ENCODE measurements at places on chromosomes 2 and 18.

DNA sequence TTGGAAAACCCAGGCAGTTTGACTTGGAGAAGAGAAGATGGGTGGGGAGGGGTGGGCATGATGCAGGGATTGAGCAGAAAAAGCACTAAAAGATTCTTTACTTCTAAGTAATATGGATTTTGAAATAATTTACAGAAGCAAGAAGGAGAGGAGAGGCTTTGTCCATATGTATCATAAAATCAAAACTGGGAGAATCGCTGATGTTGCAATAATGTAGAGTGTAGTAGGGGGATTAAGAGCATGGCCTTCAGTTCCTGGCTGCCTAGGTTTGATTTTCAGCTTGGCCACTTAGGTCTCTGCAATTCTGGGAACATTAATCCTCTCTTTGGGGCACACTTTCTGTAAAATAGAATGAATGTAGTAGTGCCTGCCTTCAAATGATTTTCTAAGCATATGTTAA is 1760.4 kb upstream of the CELF4 start:
- DNase-seq: no peak

GRCh38 chr2:143474586-143474985 is 345.4 kb downstream of the ARHGAP15 start:
- DNase-seq: no peak

DNA sequence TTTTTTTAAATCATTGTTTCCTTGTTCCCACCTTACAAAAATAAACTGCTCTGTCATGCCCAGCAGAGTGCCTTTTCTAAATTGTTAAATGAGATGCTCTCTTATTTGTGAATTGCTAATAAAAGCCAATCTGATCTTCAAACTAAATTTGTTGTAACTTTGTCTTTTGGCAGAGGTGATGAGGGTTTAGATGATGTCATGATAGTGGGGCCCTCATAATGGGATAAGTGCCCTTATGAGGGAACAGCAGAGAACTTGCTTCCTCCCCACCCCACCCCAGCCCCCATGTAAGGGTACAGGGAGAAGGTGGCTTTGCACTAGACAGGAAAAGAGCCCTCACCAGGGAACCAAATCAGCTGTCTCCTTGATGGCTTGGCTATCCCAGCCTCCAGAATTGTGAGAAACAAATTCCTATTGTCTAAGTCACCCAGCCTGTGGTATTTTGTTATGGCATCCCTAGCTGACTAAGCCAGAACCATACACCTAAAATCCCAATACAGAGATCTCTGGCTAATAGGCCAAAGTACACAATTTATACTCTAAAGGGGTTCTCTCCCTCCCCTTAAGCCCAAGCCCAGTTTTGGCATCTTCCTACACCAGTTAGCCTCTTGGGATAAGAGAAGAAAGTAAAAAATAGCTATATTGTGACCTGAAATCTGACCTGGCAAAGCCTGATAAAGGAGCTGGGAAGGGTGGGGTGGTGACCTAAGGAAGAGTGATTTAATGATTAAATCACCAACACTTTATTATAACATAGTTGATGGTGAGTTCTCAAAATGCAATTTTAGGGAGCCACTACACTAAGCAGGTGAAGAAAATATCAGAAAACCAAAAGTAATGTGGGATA is 40.3 kb upstream of the HNRNPA3 start:
- DNase-seq: no peak

DNA sequence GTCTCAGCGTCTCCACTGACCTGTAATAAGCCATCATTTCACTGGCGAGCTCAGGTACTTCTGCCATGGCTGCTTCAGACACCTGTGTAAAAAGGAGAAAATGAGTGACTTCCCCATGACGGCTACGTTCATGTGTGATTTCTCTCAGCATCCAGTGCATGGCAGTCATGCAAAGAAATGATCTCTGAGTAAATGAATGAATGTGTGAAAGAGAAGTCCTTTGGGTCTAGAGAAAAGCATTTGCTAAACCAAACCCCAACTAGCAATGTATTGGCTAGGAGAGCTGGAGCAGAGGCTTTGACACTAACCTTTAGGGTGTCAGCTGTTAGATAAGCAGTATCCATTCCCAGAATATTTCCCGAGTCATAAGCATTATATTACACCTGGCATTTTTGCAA is 417 bp downstream of the IL1B start:
- DNase-seq: no peak

DNA sequence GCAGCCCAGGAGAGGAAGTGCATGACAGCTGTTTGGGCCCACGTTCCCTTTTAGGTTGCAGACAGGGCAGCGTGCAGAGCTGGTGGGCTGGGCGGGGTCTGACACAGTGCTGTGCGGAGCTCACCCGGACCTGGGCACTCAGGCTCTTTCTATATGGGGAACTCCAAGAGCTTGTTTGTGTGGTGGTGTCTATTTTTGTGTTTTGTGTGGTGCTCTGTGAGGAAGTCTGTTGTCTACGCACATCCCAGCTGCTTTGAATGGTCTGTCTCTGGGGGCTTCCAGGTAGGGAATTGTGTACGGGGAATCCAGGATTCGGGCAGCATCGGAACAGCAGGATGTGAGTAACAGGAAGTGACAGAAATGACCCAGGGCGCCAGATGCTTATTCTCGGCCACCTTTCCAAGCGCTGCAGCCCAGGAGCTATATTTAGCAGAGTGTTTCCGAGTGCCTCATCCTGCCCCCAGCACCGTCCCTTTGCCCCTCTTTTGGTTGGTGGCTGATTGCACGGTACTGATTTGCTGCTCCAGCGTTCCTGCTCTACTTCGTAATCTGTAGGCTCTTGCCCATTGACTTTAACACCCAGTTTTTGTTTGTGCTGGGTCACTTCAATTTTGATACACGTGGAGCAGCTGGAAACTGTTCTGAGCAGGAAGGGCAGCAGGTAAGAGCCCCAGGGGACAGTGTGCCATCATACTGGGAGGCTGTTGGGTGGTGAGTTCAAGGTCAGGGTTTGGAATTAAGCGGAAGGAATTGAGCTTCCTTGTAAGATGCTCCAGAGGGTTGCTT is 64.7 kb downstream of the DGKD start:
- DNase-seq: no peak

DNA sequence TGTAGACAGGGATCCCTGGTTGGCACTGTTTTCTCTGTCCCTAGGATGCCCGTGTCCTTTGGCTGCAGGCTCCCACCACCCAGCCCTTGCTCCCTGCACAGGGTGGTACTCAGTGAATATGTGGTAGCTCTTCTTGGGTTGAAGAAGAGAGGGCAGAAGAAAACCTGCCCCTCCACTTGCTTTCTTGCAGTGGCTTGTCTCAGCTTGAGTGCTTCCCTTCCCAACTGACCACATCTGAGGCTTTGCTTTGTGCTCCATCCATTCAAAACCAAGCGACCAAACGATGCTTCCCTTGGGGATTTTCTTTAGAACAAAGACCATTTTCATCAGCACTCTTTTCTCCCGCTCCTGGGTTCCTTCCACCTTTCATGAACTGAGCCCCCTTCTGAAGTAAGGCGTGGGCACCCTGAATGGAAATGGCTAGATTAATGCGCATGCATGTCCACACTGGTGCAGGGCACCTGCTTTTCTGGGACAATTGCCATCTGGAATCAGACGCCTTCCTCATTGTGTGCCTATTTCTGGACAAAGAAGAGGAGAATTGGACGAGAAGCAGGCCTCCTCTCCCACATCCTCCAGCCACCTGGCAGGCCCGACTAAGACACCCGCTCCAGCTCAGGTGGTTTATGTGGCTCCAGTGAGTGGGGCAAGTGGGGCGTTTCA is 59.1 kb downstream of the ARL4C start:
- DNase-seq: peak; percentile 93

- no peak for DNase-seq
Measured at GRCh38 chr18:57014772-57015413, 132.0 kb upstream of the BOD1L2 start.

DNA sequence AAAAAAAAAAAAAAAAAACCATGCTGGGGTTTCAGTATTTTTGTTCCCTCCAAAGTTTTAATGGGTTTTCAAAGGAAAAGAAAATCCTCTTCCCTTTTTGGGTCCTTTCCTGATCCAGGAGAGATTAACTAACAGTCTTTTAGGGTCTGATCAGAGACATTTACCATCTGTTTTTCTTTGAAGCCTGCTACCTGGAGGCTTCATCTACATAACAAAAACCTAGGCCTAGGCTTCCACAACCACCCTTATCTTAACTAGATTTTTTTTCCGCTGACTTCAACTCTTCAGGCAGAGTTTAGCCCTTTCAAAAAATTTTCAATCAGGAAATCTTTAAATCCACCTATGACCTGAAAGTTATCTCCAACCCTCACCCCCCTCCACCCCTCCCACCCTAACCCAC is 154.7 kb downstream of the MBD2 start:
- no peak for DNase-seq

DNA sequence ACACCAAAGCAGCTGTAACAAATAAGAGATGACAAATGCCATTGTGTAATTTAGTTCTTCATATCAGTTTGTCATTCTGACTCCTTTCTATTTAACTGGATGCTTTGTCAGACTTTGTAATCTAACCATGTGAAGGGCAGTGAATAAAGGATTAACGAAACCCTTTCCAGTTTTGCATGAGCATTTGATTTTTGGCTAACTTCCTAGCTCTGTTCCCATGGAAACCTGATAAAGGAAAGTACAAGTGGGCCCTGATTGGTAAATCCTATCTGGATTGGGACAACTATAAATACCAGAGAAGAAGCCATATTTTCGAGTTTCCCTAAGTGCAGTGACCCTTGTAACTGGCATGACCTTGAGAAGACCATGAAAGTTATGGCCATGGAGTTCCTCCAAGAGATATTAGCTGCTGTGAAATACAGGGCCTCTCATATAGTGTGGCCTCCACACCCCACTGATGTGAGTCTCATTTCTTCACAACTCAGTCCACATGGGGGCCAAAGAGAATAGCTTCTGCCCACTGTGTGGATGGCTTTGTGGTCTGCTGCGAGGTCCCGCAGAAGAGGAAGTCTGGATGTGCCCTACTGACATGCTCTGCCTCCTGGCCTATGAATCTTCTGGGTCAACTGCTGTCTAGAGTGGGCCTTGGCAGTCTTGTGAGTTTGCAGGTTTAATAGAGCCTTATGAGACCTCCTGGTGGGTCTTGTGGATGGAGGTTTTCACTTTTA is 38.2 kb upstream of the CYP1B1 start:
- no peak for DNase-seq

- no peak for DNase-seq
Measured at GRCh38 chr18:39994498-39994897, 1960.5 kb upstream of the PIK3C3 start.

- no peak for DNase-seq
Measured at GRCh38 chr2:36544638-36545338, 53.2 kb downstream of the FEZ2 start.

GRCh38 chr2:172888714-172889669 is 153.3 kb downstream of the RAPGEF4 start:
- peak; percentile 21 for DNase-seq

DNA sequence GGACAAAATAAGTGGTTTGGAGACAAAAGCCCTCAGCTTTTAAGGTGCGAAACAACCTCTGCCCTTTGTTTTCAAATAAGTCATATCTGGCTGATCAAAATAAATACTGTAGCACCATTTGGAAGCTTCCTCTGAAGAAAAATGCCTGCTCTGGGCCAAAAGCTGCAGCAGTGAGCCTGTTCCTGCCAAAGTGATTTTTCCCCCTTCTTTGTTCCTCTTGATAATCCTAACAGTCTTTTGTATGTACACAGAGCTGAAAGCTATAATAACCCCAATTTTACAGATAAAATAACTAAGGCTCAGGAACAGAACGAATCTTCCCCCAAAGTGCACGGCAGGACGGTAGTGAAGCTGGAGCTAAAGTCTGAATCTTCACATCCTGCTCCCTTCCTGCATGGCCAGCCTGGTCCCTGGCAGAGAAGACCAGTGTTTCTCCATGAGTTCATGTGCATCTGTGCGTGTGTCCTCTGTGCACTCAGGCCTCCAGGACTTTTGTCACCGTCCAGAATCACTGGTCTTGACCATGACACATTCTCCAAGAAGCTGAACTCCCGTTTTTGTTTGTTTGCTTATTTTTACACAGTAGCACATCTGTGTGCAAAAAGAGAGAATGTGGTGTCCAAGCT is 2114.1 kb upstream of the PIK3C3 start:
- no peak for DNase-seq

GRCh38 chr18:55421615-55422419 is 166.2 kb downstream of the TCF4 start:
- DNase-seq: no peak

GRCh38 chr2:197713271-197713670 is 8.1 kb downstream of the MARS2 start:
- DNase-seq: no peak

- DNase-seq: no peak
Measured at GRCh38 chr2:210421916-210422315, 54.6 kb downstream of the LANCL1 start.

DNA sequence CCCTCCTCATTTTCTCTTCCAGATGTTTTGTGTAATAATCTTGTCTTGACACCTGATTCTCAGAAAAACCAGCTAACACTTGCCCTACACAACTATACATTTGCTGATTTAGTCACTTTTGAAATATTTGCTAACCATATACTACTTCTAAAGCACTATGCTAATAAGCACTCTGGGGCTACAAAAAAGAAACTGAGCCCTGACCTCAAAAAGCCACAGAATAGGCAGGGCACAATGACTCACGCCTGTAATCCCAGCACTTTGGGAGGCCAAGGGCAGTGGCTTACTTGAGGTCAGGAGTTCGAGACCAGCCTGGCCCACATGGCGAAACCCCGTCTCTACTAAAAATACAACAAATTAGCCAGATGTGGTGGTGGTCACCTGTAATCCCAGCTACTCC is 266.0 kb downstream of the RAD51AP2 start:
- no peak for DNase-seq

DNA sequence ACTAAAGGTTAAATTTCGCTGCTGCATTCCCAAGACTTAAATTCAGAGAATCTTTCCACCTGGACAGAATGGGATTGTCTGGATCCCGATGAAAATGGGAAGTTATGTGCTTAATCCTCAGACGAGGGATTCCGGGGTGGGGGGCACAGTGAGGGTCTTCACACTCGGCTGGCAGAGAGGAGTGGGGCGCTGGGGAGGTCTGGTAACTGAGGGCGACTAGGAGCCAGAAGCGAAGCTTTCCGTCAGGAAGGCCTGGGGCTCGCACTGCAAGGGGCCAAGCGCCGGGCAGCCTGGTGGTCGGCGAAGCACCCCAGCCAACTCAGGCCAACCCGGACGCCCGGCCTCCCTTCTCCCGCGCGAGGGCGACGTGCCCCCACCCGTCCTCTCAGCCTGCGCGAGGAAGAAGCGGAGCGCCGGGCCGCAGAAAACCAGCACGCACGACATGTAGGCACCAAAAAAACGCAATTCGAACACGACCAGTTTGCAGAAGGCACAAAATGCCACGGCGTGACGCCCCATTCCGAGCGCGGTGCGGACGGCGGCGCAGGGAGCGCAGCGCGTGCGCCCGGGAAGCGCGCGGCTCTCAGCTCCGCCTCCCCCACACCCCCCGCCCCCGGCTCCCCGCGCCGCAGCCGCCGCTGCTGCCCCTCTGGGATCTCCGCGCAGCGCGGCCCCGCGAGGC is 188.1 kb downstream of the ZEB2 start:
- peak; percentile 77 for DNase-seq

- no peak for DNase-seq
Measured at GRCh38 chr18:49904871-49905555, 91.7 kb upstream of the ACAA2 start.
